ENCODE measurements at places on chromosomes 16 and 17.
A peak's percentile ranks its signal among the peaks of the same experiment; 100 is the strongest.

- no peak for DNase-seq
These were observed 73.7 kb downstream of the MRC2 start for GRCh38 chr17:62700964-62701705.

- DNase-seq: no peak
These were observed 60.6 kb upstream of the MARCHF10 start for GRCh38 chr17:62868723-62869122.

DNA sequence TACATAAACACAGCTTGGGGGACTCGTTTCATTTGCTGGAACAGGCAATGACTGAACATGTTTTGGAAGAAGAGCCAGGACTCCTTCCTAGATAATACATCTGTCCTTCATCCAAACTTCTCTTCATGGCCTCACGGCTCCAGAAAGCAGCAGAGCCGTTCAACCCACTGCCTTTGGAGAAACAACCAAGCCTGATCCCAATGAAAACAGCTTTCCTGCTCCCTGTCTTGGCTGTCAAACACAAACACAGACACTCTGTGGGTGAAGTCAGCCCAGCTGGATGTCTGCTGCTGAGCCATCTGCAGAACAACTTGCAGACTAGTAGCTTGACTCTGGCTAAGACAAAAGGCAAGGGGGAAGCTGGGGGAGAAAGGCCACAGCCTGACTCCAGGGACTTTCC lies 345.1 kb upstream of the PSMD7 start:
- DNase-seq: no peak

- no peak for DNase-seq
These were observed 104.4 kb upstream of the CACNG5 start for GRCh38 chr17:66730461-66730923.

DNA sequence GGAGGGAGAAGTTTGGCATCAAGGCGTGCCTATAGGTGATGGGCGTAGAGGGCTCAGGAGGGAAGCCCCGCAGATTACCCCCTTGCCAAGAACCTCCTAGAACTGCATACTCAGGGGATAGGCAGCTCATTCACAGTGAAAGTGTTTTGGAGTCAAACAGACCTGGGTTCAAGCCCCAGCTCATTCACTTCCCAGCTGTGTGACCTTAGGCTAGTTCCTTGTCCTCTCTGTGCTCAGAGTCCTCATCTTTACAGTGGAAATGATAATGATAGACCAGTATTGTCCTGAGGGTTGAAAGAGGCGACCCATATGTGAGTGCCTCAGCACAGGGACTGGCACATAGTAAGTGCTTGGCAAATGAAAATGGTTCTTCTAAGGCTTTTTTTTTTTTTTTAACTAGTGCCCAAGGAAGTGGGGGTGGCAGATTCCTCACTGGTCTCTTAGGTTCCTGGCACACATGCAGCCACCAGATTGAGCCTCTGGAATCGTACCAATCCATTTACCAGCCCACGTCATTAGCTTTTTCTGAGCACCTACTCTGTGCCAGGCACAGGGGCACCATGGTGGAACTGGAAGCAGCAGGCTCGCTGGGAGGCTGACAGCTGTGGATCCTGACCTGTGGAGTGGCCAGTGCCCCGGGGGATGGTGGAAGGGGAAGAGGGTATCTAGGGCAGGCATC lies 75.8 kb downstream of the SREBF1 start:
- DNase-seq: no peak

DNA sequence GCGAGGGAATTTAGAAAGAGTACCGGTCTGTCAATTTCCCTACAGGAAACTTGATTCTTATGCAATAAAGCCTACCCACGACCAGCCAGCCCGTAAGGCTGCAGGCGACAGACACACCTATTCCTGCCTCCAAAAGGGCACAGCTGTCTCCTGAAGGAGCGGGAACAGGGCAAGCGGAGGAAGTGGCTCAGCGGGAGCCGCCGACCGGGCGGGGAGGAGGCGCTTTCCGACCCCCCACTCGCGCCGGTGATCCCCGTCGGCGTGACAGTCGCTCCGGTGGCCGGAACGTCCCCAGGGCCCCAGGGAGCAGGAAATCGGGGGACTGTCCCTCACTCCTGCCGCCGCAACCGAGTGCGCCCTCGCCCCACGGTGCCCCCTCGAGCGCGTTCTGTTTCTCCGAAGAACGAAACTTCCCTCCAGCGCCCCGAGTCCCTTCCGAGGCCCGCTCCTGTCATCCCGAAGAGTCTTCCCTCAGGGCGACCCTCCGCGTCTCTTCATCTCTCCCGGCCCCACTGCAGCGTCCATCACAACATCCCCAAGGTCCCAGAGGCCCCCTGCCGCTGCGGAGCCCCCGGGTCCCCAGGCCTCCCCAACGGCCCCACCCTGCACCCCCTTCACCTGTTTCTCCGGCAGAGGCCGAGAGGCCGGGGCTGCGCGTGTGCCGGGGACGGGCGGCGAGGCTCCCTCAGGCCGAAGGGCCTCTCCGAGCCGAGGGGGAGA lies 421 bp downstream of the STAT3 start:
- peak; percentile 47 for DNase-seq

DNA sequence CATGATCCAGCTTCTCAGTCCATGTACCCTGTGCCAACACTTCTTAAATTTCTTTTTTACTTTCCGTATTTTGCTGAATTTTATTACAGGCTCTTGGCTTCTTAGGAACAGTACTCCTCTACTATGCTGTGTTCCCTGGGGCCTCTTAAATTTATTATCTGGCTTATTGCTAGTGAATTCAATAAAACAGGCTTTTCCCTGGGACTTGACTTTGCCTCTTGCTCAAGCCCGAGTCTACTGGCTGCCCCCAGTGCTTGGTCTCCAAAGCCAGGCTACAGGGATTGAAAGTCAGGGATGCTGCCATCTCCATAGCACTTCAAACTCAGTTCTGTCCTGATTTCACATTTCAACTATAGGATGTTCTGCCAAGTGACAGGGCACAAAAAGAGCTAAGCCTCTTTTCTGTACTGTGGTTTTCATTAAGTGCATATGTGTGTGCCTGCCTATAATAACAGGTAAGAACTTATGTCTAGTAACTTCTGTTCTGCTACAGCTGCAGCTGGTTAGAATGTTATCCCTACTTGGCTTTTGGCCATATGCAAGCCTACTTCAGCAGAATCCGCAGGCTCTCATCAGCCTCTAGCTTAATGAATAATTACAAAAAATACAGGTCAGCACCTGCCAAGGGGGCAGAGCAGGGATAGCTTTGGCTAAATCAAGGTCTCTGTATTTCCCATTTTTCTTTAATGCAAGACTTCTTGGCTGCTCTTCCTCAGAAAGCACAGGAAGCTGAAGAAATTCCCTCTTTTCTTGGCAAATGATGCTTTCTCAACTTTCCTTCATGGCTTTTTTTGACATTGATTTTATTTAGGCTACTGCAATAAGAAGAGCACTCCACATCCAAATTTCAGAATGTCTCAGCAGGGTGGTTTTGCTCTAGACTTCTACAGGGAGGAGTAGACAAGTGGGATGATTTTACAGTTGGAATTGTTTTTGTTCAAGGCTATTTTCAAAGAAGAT lies 8.2 kb downstream of the FAM20A start:
- DNase-seq: no peak

DNA sequence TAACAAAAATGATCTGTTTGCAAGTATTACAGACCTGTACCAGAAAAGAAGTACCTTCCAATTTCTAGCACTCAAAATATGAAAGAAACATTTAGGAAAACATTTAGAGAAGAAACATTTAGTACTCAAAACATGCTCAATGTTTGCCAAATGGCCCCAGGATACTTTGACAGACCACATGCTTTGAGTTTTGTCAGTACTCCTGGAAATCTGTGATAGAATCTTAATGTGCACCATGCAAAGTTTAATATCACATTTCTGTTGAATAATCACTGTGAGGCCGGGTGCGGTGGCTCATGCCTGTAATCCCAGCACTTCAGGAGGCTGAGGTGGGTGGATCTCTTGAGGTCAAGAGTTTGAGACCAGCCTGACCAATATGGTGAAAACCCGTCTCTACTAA lies 8.5 kb upstream of the ZC3H7A start:
- DNase-seq: no peak

DNA sequence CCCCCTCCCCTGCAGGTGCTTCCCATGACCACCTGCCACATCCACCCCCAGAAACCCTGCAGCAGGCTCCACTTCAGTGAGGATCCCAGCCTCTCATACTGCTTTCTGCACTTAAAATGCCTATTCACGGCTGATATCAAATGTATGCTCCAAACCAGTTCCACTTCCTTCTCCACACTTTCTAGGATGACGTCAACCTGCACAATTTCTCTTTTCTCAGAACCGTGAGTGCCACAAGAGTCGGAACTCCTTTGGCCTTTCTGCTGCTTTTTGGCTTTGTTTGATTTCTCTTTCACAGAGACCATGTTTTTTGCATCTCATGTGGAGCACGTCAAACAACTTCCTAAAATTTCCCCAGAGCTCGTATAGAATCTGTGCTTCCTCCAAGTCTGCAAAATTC lies 378.8 kb upstream of the TNRC6C start:
- no peak for DNase-seq

- no peak for DNase-seq
These were observed 11.6 kb upstream of the LYRM9 start for GRCh38 chr17:27904534-27905446.

- no peak for DNase-seq
These were observed 591.1 kb downstream of the WWOX start for GRCh38 chr16:78690510-78690909.

GRCh38 chr16:88309908-88310265 lies 72.9 kb upstream of the ZNF469 start:
- no peak for DNase-seq

DNA sequence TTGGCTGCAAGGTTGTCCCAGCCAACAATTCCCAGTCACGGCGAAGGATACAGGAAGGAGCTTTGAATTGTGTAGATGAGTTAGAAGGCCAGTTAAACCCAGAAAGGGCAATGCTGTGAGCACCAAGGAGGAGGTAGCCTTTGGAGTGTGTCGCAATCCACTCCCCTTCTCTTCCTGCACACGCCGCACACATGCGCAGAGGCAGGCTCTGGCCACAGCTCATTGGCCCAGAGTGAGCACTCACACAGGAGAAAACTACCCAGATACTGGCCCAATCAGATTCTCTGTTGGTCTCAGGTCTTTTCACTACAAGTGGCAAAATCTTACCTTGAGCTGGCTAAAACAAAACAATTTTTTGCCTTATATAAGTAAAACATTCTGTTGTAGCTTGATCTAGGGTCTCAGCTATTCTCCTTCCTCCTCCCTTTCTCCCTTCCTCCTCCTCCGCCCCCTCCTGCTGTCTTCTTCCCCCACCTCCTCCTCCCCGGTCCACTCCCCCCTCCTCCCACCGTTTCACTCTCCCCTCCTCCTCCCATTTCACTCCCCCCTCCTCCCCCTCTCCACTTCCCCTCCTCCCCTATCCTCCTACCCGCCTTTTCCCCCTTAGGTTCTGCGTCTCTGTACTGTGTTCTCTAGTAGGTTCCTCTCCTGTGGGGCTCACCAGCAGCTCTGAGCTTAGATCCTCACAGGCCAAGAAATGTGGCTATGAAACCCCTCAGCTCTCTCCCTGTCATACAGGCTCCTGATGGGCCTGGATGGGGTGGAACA lies 344.9 kb downstream of the CPPED1 start:
- peak; percentile 38 for DNase-seq

GRCh38 chr16:68319185-68319908 lies 8.5 kb downstream of the PRMT7 start:
- peak; percentile 66 for DNase-seq

DNA sequence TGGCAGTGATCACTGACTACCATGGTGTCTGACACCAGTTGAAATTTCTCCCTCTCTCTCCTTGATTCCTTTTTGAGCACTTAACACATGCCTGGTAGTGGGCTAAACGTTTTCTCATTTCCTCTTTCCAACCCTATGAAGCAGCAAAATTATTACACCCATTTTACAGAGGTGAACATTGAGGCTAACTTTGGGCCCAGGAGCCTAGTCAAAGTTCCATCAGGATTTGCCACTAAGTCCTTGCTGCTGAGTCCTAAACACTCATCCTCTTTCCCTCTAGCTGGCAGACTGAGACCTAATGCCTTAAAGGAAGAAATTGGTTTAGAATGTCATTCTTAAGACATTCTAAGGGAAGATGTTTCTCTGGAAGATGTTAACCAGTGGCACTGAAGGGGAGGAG lies 74.7 kb upstream of the IRX3 start:
- no peak for DNase-seq

DNA sequence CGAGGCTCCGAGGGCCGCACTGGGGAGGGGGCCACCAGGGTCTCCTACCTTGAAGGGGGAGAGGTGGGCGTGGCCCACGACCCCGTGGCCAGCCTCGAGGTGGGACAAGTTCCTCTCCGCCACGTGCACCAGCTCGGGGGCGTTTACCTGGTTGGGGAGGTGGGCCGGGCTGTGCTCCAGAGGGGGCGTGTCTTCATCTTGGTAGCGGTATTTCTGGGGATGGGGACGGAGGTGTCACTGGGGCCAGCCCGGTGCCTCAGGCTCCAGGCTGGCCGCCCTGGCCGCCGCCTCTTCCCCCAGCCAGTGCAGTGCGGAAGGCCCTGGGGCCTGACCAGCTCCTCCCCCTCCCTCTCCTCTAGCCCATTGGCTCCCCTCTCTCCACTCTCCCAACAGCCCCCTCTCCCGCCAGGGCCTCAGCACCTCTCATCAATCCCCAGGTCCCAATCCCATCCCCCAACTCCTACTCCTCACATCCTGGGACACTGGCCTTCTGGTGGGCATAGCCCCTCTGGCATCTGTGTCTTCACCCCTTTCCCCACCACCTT lies 11.5 kb downstream of the DLG4 start:
- no peak for DNase-seq

GRCh38 chr17:2057175-2057759 lies 2.4 kb downstream of the HIC1 start:
- peak; percentile 48 for DNase-seq

GRCh38 chr16:63461248-63461841 lies 1425.1 kb upstream of the CDH8 start:
- DNase-seq: no peak

GRCh38 chr16:70598937-70599503 lies 47.3 kb upstream of the IL34 start:
- no peak for DNase-seq

GRCh38 chr17:2978116-2978515 lies 85.3 kb downstream of the OR1D5 start:
- DNase-seq: no peak

- no peak for DNase-seq
These were observed 27.6 kb downstream of the HEATR9 start for GRCh38 chr17:35841101-35841500.

GRCh38 chr16:52568983-52569690 lies 22.2 kb upstream of the TOX3 start:
- no peak for DNase-seq

- DNase-seq: no peak
These were observed 279.6 kb downstream of the HS3ST3B1 start for GRCh38 chr17:14580499-14580898.

DNA sequence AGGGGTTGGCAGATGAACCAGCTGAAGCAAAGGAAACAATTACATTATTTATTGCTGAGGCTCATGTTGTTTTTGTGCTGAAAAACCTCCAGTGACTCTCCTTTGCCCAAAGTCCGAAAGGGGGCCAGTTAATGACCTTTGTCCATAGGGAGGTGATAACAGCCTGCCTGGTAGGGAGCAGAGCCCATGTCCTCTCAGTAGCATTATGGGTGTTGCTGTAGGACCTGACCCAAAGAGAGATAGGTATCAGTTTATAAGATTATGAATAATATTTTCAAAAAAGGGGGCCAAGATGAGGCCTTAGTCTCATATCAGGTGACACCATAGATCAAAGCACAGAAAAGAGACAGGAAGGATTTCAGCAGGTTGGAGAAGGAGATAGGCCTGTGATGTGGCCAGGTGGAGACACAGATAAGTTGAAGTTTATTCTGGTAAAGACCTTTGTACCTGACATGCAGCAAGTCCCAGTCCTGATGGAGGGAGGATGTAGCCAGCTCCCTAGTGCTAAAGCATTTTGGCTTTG lies 55.1 kb downstream of the CENPV start:
- no peak for DNase-seq

All from activated naive CD8-positive, alpha-beta T cell treated with anti-CD3 and anti-CD28 coated beads for 36 hours (primary cell).